Amygdala (tissue), 56 donors: ENCODE measurements at places on chromosomes 1 and 21.
A peak's percentile ranks its signal among the peaks of the same experiment; 100 is the strongest.

DNA sequence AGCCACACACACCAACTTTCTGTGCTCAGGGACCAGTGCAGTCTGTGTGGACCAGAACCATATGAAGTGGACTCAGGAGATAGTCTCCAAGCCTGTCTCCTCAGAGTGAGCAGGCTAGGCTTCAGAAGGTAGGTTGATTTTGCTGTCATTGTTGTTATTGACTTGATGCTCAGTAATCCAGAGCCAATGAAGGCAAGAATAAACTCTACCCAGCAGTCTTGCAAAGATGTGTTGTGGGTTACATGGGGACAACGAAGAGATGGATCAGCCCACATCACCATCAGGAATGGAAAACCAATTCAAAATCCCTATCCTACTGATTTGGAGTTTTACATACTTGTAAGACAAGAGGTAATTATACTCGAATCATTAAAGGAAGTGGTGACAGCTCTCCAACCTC lies 37.4 kb downstream of the PHC2 start:
- no peak for DNase-seq

DNA sequence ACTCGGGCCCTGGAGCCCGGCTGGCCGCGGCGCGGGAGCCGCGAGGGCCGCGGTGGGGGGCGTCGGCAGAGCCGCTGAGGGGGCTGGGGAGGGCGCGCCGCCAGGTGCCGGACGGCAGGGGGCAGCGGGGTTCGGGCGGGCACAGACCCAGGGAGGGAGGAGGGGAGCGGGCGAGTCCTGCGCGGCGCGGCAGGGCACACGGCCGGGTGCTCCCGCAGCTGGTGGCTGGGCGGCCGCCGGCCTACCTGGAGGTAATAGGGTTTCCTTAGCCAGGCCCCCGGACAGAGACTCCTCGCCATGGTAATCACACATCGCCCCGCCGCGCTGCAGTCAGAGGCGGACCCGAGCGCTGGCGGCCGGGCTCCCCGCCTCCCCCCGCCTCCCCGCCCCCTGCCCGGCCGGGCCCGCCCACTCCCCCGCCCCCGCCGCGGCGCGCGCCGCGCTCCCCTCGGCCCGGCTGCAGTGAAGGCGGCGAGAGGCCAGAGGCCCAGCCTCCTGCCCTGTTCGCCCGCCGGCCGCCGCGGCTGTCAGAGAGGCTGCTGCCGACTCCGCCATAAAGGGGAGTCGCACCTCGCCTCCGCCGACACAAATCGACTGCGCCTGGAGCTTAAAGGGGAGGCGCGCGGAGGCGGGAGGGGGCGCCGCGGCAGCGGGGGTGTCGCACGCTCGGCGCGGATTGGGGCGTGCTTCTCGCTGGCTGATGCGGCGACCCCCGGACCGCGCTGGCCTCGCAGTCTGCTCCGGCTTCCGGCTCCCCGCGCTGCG lies at the start of gene DIPK1A:
Gene DIPK1A, minus strand, starts transcription at position 332 of the 765 bp plus-strand sequence. Its CDS starts 33 bp downstream, at position 299.
- peak; percentile 81 for DNase-seq

- DNase-seq: no peak
Measured at GRCh38 chr1:91428182-91428798, 23.7 kb upstream of the HFM1 start.

DNA sequence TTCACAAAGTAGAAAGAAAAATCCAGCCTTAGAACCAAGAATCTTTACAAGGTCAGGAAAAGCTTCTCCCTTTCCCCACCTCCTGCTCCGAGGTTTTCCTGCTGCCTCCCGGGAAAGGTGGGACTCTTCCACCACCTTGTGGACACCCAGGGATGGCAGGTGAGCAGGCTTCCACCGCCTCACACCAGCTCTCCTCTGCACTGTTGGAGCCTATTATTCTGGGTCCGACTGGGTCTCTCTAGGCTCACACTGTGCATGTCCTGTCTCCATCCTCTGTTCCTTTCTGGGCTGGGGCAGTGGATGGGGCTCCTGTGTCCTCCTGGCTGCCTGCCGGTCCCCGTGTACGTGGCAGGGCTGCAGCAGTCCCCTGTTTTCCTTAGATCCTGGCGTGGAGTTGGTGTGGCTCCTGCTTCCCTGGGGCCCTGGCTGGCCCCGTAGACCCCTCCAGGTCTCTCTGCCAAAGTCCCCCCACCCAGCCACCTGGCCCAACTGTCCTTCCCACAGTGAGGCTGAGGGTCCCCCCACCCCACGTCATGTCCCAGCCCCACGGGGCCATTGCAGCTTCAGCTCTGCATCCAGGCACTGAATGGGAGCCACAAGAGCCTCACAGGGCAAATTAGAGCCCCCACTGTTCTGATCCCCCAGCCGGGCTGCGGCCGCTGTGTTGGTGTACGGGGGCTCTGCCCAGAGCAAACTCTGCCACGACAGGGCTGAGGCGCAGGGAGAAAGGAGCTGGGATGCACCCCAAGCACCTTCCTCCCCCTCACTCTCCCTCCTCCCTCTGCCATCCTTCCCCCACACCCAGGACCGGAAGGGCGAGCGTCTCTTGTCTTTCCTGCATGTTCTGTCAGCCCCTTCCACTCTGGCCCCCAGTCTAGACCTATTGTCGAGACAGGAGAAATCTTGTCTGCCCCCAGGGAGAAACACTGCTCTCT lies 3.3 kb upstream of the SLC45A1 start:
- peak; percentile 33 for DNase-seq

- no peak for DNase-seq
Measured at GRCh38 chr21:37536616-37537278, 170.2 kb downstream of the DYRK1A start.

DNA sequence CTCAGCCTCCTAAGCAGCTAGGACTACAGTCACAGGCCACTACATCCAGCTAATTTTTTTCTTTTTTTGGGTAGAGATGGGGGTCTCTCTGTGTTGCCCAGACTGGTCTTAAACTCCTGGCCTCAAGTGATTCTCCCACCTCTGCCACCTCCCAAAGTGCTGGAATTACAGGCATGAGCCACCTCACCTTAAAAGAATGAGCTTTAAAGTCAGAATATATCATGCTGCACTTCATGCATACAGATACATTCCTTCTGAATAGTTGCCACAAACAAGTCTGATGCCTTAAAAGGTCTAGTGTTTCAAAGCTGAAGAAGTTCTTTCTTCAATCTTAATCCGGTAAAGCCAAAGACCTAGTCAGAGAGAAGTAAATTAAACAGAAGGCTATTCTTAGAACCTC lies 23.8 kb upstream of the CPLANE2 start:
- DNase-seq: no peak

GRCh38 chr1:234014208-234014607 lies 109.7 kb downstream of the SLC35F3 start:
- no peak for DNase-seq

GRCh38 chr1:202564958-202565495 lies 145.2 kb downstream of the SYT2 start:
- no peak for DNase-seq

DNA sequence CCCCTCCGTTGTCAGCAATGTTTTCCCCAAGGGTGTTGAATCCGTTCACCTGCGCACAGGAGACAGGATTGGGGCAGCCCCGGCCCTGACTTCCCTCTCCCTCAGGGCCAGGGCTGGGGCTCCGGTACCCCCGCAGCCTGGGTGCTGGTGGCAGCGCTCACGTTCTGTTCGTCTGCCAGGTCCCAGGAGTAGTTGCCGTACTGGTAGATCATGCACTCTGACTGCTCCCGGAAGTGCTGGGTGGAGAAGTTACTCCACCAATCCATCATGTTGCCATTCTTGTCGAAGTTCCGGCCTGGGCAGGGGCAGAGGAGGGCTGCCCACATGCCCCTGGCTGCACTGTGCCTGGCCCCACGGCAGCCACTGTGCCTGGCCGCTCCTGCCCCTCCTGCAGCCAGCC lies 6.1 kb downstream of the PRXL2B start:
- DNase-seq: no peak

DNA sequence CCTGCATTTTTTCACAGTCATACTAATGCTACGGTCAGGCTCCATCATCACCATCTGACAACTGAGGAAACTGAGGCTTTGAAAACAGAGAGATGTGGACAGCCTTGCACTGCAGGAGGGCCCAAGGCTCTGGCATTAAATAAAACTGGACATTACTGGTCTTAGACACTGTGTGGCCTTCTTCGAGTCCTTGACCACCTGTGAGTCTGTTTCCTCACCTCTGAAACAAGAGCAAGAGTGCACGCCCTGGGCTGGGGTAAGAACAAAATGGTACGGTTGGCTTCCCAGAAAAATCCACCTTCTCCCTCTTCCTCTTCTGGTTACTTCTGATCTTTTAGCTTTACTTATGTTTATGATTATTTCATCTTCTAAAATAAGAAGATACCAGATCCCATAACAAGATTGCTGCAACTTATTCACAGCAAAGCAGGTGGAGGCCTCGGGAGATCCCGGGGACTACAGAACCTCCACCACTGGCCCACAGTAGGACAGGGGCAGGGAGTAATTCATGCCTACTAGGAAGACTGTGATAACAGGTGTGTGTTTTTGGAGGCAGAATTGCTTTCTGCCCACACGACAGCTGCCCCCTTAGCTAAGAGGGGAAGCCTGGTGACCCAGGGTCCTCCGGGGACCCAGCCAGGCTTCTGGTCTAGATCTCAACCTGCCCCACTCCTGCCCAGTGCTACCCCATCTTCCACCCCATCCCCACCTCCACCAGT lies 156.4 kb upstream of the EDN2 start:
- DNase-seq: no peak

GRCh38 chr1:10727751-10728232 lies 68.7 kb downstream of the CASZ1 start:
- DNase-seq: no peak

DNA sequence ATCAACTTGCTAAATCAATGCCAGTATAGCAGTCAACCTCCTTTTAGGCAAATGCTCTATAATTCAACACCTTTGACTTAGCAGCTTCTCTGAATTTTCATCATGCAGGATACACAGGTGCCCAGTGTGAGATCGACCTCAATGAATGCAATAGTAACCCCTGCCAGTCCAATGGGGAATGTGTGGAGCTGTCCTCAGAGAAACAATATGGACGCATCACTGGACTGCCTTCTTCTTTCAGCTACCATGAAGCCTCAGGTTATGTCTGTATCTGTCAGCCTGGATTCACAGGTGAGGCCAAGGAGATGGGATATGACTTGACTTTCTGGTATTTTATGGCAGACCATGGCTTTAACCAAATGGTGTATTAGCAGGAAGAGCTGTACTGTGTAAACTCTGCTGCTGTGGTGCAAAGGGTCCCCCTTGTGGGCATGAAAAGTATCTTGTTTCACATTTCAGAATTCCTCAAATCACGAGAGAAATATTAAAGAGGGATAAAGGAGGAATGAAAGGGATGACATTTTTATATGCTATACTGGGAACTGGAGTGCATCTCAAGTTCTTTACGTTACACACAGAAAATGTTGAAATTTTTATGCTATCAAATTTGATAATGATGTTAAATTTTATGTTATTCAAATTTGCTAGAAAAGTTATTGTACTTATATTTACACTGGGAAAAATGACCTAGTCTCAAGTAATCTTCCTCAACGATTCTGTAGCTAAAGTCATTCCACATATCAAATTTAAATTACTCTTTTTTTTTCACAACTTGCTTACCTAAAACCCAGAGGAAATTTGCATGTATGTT lies 88.9 kb downstream of the CRB1 start:
- DNase-seq: no peak

DNA sequence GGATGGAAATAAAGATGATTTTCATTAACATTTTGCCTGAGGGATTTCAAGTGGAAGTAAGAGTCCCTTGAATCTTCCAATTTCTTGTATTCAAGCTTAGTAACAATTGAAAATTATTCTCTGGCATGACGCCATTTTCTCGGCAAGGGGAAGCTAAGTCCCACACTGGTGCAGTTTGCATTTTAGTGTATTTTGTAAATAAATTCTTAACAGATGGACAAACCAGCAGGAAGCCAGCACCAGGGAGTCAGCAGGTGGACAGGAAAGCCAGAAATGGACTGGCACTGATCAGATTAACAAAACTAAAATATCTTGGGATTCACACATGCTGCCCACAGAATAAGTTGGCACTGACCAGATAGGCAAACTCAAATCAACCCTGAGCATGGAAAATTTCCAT lies 311.3 kb downstream of the LRRIQ3 start:
- no peak for DNase-seq

- DNase-seq: no peak
Measured at GRCh38 chr1:168535536-168535935, 8.3 kb downstream of the XCL2 start.

DNA sequence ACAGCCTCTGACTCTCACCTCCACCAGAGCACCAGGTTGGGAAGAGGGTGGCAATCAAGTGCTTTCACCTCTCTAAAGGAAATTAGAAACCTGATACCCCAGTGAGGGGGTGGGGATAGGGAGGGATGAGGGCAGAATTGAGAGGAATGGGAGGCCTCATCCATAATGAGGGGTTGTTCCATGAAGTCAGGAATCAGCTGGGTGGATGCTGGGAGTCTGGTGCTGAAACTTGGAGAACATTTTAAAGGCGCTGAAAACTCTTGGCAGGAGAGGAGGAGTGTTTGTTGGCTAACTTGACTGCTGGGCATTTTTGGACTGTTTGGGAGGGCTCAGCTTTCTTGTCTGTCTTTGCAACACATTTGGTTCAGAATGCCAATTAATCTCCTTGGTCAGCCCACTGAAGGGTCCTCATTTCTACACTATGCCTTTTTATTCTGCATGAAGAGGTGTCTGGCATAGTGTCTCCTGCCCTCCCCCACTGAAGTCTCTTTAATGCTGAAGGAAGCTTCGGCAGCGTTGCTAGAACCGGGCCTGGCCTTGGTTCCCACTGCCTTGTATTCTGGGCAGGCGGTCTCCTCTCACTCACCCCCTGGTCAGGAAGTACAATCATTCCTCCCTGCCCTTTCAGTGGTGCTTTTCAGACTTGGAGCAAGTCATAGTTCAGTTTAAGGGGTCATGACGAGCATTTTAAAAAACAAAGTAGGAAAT lies 2.2 kb downstream of the PHGDH start:
- no peak for DNase-seq

DNA sequence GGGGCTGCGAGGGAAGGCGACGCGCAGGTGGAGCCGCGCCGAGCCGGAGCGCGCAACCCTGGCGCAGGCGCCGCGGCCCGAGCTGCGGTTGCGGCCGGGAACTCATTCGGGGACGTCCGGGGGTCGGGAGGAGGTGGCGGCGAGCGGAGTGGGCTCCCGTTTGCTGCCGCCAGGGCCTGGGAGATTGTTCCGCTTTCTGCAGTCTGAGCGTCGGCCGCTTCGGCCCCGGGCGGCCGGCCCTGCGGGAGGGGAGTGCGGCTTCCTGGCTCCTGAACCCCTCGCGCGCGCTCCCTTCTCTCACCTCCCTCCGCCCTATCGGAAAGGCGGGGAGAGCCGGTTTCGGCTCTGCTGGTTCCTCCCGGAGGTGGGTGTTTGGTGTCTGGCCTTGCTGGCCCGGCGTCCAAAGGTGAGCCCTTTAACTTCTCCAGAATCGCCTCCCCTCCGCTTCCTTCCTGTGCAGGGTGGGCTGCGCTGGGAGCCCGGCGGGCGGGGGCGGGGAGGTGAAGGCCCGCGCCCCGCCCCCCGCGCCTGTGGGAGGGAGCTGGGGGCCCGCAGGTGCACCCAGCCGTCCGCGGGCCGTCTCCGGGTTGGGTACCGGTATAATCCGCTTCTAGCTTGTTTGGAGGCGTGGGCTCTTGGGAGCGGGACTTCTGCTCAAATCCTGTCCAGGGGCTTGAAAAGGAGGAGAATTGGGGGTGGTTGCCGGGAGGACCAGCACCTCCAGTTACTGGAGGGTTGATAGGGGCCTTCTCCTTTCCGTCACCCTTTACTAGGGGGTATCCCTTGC lies 683 bp downstream of the LRRC8D start:
- DNase-seq: no peak

GRCh38 chr1:27824411-27824810 lies 6.2 kb upstream of the PPP1R8 start:
- no peak for DNase-seq

GRCh38 chr21:41158026-41158425 lies 9.9 kb upstream of the BACE2 start:
- DNase-seq: no peak
